COR-L47 (cell line): ENCODE measurements at places on chromosomes 4 and X.

DNA sequence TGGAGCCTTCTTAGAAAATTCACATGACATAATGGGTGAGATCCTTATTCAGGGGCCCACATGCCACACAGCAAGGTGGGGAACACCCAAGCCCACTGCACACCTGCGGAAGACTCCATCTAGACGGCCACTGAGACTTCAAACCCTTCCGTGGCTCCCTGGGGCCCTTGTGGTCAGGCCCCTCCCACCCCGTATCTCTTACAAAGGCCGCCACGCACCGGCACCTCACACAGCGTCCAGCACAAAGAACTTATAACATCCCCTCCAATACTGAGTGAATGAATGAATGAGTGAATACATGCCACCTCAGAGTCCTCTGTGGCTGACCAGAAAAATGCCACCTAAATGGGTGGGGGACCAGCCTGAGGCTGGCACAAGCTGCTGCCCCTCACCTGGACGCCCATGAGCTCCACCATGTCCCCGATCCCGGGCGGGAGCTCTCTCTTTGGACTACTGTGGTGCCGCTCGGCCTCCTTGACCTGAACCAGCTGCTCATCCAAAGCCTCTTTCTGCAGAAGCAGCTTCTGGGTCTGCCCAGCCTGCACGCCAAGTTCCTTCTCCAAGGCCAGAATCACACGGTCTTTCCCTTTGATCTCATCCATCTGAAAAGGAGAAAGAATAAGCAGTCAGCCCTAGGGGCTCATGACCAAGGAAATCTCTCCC lies 66.9 kb upstream of the C4orf50 start:
- DNase-seq, result no peak

GRCh38 chr4:120775431-120775830 lies 147.1 kb downstream of the PRDM5 start:
- no peak for DNase-seq

GRCh38 chr4:80419946-80420345 lies 84.4 kb downstream of the CFAP299 start:
- no peak for DNase-seq

GRCh38 chr4:153471698-153472093 lies 5.5 kb downstream of the TMEM131L start:
- DNase-seq, result no peak

GRCh38 chr4:187679450-187679849 lies 316.1 kb upstream of the ZFP42 start:
- DNase-seq, result no peak

GRCh38 chr4:574346-575161 lies 1.5 kb downstream of the TMEM271 start:
- no peak for DNase-seq

- DNase-seq, result no peak
Measured at GRCh38 chr4:127975121-127975770, 10.0 kb downstream of the ABHD18 start.

DNA sequence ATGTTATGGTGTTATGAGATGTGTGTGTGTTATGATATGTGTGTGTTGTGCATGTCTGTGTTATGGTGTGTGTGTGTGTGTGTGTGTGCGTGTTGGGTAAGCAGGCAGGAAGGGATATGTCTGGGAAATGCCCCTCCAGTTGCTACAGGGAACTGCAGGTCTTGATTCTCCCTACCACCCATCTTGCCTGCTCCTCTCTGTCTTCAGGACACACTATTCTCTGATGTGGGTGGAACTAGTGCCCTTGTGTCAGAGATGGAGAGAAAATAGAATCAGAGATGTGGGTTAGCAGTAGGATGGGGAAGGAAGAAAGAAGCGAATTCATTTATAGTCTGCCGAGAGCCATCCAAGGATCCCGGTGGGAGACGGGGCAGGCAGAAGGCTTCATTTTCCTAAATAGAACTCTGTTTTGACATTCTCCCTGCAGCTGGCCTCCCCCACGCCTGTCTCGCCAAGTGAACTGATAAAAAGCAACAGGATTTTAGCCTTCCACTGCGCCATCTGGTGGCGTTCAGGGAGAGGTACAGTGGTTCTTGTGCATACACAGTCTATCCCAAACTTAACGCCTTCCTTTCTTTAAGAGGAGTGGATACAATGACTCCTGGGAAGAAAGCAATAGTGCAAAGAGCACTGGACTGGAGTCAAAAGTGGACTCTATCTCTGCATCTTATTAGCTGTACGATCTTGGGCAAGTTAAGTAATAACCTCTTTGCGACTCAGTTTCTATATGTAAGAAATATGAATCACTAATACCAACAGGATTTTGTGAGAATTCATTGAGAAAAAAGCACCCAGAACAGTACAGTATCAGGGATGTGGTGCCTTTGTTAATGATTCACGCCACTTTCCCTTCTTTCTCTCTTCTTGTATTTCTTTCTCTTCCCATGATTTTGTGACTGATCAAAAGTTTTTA lies 14.1 kb upstream of the MGST2 start:
- peak; percentile 57 for DNase-seq

DNA sequence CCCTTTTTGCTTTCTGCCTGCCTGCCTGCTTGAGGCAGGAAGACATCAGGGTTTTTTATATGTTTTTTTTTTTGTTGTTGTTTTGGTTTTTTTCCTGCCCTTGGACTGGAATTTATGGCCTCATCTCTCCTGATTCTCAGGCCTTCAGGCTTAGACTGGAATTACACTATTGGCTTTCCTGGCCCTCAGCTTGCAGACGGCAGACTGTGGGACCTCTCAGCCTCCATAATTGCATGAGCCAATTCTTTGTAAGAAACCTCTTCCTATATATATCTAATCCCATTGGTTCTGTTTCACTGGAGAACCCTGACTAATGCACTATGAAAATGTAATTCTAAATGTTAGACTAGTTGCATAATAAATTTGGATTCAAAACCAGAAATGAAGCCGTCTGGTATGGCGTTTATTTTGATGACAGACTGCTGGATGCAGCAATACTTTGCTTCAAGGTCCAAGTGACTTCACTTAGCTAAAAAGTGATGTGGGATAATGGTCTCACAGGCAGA lies 59.0 kb downstream of the SEL1L3 start:
- no peak for DNase-seq
